ENCODE measurements at places on chromosomes 7 and 10.

- no peak for DNase-seq
These were observed 60.0 kb downstream of the CHN2 start for GRCh38 chr7:29254591-29254990.

DNA sequence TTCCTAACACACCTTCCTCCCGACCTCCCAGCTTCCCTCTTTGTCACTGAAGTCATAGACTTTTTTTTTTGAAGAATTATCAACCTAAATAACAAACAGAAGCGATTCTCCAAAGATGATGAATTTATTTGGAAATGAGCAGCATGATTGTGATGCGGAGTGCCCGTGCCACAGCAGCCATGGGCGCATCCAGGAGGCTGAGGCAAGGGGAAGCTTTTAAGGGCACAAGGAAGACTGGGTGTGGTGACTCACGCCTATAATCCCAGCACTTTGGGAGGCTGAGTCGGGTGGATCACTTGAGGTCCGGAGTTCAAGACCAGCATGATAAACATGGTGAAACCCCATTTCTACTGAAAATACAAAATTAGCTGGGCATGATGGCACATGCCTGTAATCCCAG, 16.2 kb upstream of the GIMAP8 start:
- no peak for DNase-seq

GRCh38 chr7:112504093-112504695, 23.4 kb downstream of the LSMEM1 start:
- no peak for DNase-seq

DNA sequence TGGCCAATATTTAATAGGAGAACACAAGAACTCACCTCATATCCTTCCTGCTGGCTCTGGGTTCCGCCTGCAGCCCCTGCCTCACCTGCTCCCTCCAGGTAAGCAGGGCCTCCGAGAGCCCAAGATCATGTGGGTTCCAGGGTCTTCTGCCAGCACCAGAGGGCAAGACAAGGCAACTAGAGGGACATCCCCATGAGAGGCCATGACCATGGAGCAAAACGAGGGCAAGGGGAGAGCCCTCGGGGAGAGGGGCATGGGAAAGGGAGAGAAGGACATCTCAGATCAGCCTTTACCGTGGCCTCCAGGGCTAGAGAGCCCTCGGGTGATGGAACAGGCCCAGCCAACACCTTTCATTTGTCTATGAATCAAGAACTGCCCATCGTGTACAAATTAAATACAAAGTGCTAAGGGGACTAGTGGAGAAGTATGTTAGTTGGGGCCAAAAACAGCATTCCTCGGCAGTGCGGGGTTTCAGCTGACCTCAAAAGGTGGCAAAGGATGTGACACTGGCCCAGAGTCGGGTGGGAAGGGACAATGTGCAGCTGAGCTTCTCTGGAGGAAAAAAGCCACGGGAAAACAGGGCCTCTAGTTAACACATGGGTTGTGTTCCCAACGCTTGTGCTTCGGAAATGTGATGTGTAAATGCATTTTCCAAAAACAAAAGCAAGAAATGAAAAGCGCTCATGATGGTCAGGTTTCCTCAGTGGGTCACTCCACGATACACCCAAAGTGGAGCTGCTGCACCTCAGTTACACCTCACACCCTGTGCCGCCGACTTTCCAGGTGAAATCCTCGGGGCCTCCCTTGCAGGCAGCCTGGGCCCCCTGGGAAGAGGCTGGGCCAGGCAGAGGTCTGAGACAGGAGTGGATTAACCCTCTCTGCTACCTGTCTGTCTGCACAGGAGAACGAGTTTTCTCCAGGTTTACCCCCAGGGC, 2.0 kb downstream of the AOC1 start:
- no peak for DNase-seq

DNA sequence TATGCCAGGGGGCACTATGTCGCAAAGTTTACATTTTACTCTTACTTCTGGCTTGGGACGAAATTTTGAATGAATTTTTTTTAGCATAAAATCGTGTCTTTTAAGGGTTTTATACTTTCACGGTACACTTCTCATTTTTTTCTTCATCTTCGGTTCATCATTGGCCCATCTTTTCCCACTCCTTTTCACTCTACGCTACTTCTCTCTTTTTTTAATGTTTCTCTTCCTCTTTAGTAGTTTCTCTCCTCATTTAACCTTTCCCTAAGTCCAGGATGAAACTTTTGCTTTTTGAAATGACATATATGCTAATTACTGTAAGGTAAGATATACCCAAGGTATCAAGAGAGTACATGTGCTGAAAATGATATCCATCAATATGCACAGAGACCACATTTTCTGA, 39.5 kb downstream of the C7orf33 start:
- no peak for DNase-seq
